GM12878 (cell line): ENCODE measurements at places on chromosomes 16 and 17.

DNA sequence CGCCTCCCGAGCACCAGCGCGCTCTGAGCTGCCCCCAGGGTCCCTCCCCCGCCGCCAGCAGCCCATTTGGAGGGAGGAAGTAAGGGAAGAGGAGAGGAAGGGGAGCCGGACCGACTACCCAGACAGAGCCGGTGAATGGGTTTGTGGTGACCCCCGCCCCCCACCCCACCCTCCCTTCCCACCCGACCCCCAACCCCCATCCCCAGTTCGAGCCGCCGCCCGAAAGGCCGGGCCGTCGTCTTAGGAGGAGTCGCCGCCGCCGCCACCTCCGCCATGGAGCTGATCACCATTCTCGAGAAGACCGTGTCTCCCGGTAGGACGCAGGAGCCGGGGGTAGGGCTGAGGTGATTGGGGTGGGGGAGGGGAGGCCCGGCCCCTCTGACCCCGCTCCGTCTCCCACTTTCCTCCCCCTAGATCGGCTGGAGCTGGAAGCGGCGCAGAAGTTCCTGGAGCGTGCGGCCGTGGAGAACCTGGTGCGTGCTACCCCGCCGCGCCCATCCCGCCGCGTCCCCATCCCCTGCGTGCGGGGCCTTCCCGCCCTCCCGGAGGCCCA, 329 bp downstream of the KPNB1 start:
- no peak for DNase-seq

DNA sequence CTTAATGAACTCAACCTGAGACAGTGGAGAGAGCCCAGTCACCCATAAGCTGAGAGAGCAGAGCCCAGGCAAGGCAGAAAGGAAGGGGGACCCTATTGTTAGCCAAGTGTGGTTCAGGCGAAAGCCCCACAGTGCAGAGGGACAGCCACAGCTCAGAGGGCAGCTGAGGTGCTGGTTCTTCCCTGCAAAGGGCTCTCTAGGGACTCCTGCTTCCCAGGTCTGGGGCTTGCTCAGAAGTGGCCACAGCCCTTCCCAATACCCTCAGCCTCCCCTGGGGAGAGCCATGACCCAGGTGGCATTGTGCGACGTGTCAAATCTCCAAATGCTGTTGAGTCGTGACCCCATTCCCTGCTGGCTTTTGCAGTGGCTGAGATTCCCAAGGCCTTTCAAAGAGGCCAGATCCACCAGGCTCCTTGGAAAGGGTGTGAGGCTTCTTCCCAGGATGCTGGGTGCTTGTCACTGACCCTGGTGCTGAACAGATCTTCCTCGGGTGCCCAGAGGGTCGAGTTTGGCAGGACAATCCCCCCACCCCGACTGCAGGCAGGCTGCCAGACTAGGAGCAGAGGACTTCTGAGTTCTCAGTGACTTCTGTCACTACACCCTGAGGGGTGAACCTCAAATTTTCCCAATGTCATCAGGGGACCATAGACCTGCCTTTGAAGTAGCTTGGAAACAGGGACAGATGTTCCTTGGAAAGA, 2.5 kb upstream of the CCL17 start:
- no peak for DNase-seq

DNA sequence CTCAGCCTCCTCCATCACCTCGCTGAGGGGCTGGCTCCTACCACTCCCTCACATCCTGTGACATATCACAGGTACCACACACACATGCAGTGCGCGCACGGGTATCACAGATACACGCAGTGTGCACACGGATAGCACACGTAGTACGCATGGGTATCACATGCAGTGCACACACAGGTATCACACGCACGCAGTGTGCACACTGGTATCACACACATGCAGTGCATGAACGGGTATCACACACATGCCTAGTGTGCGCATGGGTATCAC, 30.1 kb downstream of the ACSF3 start:
- DNase-seq, result no peak

DNA sequence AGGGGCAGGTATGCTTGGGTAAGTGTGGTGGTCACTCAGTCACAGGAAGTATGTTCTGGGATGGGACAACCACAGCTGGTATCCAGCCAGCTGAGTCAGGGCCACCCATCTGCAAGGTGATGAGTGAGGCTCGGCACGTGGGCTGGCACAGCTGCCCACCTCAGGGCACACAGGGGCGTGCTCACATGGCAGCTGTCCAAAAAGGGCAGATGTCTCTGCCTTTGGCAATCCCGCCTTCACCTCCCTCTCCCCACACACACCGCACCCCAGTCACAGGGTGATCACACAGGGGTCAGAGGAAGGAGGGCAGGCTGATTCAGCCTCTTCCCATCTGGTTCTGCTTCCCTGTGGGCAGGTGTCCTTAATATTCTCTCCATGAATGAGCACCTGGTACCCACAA, 85.9 kb upstream of the TOB1 start:
- DNase-seq, result no peak

DNA sequence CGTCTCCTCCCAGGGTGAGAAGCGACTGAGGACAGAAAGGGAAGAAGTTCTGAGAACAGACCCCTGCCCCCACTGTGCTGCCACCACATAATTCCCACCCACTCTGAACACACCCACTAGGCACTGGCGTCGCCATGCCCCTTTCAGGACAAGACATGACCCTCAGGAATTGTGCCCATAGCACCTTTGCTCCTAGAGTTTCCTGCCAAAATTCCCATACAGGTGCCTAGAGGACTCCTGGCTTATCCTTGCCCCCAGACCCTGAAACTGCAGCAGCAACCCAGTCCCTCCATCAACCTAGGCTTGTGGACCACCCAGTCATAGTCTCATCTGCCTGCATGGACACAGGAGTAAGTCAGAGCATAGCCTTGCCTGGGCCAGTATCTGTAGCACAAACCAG, 157.7 kb upstream of the ZNF267 start:
- no peak for DNase-seq
